Progenitor cell of endocrine pancreas (in vitro differentiated cells): ENCODE measurements at places on chromosomes 1 and 21. TPM values are rescaled to one million over a fixed set of nuclear protein-coding genes. Genes with fewer than 3 reads are reported as not detected.

GRCh38 chr1:93919780-93920179 lies 10.6 kb upstream of the GCLM start:
- no peaks in the 10 kb centered on the region for H3K36me3 ChIP-seq
- no peak overlapping the region for H3K27ac ChIP-seq
- H3K4me1 ChIP-seq = no peaks in the 10 kb centered on the region
- H3K4me3 ChIP-seq = no peak overlapping the region
- H3K27me3 ChIP-seq = no peaks in the 10 kb centered on the region
- no peak for DNase-seq

- peaks cover 15% of the 10 kb centered on the region for H3K4me1 ChIP-seq
- H3K4me3 ChIP-seq = no peak overlapping the region
- H3K27me3 ChIP-seq = no peaks in the 10 kb centered on the region
- H3K36me3 ChIP-seq = peaks cover 73% of the 10 kb centered on the region
- DNase-seq = no peak
Measured at GRCh38 chr1:116397728-116398127, 24.7 kb downstream of the ATP1A1 start.

DNA sequence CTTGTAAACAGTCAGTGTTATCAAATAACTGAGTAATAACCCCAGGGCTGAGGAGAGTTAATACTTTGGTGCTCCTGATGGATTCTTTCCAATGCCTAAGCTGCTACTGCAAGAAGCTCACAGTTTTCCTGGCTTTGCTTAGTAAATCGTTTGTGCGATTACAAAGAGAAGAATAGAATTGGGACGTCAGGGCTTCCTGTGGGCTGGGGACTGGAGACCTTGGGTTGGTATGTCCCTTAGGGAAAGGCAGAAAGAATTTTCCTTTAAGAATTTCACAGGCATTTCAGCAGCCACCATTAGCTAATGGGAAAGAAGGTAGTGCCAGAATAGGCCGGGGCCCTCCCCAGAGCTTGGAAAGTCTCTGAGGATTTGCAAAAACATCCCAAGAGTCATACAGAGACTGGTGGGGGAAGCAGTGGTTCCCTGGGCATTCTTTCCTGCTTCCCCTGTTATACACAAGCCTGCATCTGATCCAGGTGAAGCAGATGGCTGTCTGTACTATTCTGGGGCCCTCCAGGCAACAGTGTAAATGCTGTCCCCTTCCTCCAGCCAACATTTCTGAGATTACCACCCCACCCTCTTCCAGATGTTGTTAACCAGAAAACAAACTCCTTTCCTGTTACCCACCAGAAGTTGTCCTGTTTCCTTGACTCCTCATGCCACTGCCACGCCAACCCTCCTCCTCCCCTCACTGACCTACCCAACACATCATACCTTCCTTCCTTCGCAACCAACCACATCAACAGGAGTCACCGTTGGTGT lies 40.2 kb downstream of the PLXNA2 start:
- H3K4me1 ChIP-seq = peaks cover 23% of the 10 kb centered on the region
- H3K27me3 ChIP-seq = peaks cover 2% of the 10 kb centered on the region
- H3K27ac ChIP-seq = no peak overlapping the region
- no peak for DNase-seq
- no peak overlapping the region for H3K4me3 ChIP-seq

DNA sequence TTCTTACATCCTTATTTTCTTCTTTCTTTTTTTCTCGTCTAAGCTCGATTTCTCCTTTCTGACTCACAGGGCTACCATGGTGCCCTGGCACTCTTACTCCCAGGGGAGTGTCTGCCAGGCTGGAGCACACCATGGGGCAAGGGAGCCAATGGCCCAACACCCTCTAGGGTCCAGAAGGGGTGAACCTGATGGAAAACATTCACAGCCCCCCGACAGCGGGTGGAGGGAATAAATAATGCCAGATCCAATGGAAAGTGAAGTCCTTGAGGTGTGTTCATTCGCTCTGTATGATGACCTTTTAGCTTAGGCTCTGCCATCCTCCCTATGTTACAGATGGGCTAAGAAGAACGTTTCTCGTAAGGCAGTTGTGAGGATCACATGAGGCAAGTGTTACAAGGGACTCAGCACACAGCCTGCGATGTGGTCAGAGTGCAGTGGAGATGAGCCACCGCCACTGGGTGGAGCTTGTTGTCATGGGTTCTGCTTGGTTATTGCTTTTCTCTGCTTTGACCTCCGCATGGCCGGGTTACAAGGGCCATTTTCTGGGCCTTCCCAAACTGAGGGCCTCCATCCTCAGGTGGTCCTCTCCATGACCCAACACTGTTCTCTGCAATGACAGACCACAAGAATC lies 3.5 kb upstream of the FCMR start:
- no peaks in the 10 kb centered on the region for H3K36me3 ChIP-seq
- H3K27ac ChIP-seq = no peak overlapping the region
- no peaks in the 10 kb centered on the region for H3K4me1 ChIP-seq

Gene C1QB
- not detected in 2 replicates for total RNA-seq

GRCh38 chr1:116431870-116432500 lies 58.9 kb downstream of the ATP1A1 start:
- no peak overlapping the region for H3K4me3 ChIP-seq
- H3K36me3 ChIP-seq = no peaks in the 10 kb centered on the region
- H3K4me1 ChIP-seq = peaks cover 17% of the 10 kb centered on the region
- DNase-seq = no peak

Gene SPOCD1
- total RNA-seq = 0.36 and 0.91 TPM in 2 replicates

GRCh38 chr1:196380316-196380715 lies 227.9 kb downstream of the KCNT2 start:
- H3K27ac ChIP-seq = no peak overlapping the region
- H3K4me3 ChIP-seq = no peak overlapping the region
- no peaks in the 10 kb centered on the region for H3K27me3 ChIP-seq
- peaks cover 8% of the 10 kb centered on the region for H3K4me1 ChIP-seq
- H3K36me3 ChIP-seq = peaks cover 1% of the 10 kb centered on the region
- no peak for DNase-seq

Gene B3GALT2
- 0.44 and 0.79 TPM in 2 replicates for total RNA-seq
